Putamen (tissue), 1 donor: ENCODE measurements at places on chromosomes 1 and 21.
A peak's percentile ranks its signal among the peaks of the same experiment; 100 is the strongest.

DNA sequence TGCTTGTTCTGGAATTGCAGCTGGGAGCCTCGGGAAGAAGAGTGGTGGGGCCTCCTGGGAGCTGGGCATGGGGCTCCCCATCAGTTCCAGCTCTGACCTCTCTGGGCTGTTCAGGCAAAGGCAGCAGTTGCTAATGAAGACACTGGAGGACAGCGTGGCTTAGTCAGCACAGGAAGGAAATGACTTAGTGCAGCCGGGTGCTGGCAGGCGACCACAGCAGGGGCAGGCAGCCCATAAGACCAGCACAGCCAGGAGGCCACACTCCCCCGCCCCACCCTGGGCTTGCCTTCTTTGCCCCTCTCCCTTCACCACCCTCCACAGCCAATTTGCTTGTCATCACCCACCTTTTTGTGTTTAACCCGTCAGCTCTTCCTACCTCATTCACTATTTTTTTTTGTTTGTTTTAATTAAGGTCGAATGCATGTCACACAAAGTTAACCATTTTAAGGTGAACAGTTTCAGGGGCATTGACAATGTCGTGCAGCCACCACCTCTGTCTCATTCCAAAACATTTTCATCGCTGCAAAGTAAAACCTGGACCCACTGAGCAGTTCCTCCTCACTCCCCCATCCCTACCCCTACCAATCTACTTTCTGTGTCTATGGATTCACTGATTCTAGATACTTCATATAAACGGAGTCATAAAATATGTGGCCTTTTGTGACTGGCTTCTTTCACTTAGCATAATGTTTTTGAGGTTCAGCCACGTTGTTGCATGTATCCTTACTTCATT lies 10.9 kb downstream of the OLIG2 start:
- no peak for DNase-seq

DNA sequence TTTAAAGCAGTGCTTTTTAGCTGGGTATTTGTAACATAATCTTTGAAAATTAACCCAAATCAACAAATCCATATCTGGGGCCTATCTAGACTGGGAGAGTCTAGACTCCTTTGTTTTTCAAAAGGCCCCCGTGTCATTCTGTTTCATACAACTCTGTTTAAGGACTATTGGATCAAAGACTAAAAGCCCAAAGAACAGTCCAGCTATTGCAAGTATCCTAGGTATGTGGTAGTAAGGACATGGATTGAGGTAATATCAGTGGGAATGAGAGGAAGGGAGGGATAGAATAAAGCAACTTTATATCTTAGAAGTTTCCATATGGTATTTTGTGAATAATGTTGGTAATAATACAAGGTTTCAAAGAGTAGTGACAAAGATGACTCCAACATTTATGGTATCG lies 18.2 kb downstream of the KIF1B start:
- no peak for DNase-seq

DNA sequence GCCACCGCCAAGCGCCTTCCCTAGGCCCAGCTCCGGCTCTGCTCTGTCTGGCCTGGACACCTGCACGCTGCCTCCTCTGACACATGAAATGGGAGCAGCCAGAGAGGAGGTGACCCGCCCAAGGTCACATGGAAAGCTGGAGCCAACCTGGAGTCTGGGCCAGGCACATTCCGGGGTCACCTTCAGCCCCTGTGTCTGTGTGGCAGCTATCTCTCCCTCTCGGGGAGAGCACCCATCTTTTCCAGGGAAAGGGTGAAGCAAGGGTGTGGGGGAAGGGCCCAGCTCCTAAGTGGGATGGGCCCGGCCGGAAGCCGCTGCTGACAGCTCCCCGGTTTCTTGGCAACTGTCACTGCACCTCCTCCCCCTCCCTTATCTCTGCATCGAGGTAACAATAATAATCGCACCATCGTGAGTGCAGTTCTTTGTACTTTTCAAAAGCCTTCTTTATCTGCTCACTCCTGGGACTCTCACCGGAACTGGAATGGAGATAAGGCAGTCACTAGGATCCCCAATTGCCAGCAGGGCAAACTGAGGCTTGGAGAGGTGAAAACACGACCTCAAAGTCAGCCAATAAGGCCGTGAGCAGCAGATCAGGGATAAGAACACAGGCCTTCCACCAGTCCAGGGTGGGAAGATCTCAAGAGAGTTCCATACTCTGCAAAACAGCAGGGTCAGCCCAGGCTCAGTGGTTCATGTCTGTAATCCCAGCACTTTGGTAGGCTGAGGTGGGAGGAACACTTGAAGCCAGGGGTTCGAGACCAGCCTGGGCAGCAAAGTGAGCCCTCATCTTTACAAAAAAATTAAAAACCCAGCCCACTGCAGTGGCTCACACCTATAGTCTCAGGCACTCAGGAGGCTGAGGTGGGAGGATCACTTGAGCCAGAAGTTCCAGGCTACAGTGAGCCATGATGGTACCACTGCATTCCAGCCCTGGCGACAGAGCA lies 36.9 kb downstream of the RAP1GAP start:
- DNase-seq: peak; percentile 70

DNA sequence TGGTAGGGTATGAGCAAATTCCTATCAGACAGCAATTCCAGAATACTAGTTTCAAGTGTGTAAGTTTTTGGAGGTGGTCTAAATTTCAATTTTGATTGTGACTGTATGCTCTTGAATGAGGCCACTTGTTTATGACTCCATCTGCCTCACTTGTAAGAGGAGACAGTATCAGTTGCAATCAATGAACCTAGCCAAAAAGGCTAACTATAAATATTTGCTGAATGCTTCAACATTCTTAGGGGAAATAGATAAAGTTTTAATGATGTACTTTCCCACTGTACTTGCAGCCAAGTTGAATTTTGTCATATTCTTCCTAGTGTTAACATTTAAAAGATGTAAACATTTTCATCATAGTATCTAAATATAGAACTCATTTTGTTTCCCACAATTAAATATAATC lies 32.1 kb upstream of the RWDD3 start:
- no peak for DNase-seq

DNA sequence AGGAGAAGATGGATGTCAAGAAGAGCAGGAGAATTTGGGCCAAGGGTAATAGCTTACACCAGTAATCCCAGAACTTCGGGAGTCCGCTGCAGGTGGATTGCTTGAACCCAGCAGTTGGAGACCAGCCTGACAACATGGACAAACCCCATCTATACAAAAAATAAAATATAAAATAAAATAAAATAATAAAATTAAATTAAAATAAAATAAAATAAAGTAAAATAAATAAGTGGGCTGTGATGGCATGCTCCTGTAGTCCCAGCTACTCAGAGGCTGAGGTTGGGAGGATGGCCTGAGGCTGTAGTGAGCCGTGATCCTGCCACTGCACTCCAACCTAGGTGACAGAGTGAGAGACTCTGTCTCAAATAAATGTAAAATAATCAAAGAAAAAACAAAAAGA lies 1946.7 kb downstream of the MRPL39 start:
- DNase-seq: no peak

GRCh38 chr1:224513787-224514209 lies 79.2 kb upstream of the WDR26 start:
- DNase-seq: peak; percentile 55

GRCh38 chr1:222263791-222264190 lies 284.1 kb downstream of the HHIPL2 start:
- DNase-seq: no peak

- peak; percentile 15 for DNase-seq
These were observed 13.4 kb upstream of the HMCN1 start for GRCh38 chr1:185720633-185721272.

DNA sequence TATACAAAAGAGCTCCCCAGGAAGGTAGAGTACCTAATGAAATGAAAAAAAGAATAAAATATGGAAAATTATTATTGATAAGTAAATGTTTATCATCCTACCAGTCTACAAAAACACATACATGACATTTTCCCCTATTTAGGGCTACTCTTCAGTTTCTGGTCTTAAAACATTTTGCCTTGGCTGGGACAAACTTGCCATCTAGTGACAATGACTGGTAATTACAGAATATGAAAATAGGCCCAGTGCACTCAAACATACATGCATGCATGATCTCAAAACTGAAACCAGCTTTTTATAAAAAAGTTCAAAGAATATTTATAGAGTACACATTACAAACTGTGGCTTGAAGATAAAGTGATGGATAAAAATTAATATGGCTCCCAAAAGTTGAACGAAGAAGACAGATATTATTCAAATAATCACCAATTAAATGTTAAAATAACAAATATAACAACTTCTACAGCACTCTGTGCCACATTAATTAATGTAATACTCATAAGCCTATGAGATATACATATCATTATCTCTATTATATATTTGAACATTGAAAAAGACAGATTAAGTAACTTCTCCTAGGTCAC lies 10.5 kb upstream of the RNPC3 start:
- peak; percentile 41 for DNase-seq

DNA sequence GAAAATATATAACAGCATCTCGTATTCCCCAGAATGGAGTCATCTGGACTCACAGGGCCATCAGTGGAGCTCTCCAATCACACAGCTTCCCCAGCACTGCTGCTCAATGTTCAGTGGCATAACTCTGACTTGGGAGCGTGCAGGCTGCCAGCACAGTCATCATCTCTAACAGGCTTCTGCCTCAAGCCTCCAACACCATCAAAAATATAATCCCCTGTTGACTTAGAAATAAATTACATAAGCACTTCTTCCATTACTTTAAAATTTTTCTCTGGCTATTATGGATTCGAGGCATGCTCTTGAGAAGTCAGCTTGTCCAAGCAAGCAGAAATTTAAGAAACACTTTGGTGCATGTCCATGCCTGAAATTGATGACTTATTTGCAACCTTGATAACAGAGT lies 6.2 kb downstream of the DUSP23 start:
- no peak for DNase-seq

DNA sequence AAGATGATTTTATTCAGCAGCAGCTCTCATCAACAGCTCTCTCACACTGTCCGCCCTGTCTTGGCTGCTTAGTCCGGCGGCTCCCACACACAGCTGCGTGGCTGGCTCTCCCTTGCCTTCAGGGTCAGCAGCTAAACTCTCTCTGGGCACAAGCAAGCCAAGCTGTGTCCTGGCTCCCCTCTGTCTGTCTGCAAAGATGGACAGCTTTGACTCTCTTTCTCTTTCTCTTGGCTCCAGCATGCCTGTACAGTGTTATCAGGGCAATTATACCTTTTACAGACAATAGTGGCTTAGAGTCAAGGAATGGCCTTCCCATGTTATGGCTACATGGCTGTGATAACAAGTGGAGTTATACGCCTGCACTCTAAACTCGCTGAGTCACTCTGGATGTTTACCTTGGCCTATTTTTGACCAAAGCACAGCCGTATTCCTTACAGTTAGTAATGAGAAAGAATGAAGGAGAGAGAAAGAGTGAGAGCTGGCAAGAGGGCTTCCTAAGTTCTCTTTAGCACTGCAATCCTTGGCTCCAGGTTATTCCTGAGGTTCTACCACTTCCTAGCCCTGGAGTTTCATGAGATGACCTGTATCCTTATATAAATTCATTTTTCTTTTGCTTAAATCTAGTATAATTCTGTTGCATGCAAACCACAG lies 59.9 kb upstream of the ZSWIM5 start:
- no peak for DNase-seq

- no peak for DNase-seq
These were observed 9.1 kb downstream of the EXO1 start for GRCh38 chr1:241857131-241857530.

DNA sequence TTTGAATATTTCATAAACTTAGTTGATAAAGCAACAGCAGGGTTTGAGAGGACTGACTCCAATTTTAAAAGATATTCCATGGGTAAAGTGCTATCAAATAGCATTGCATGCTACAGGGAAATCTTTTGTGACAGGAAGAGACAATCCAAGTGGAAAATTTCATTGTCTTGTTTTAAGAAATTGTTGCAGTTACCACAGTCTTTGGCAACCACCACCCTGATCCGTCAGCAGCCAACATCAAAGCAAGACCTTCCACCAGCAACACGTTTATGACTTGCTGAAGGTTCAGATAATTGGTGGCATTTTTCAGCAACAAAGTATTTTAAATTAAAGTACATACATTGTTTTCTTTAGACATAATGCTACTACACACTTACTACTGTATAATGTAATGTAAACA lies 47.8 kb downstream of the ADGRL4 start:
- no peak for DNase-seq

GRCh38 chr1:98342566-98342965 lies 319.0 kb upstream of the SNX7 start:
- no peak for DNase-seq

GRCh38 chr1:59139396-59139795 lies 157.5 kb upstream of the FGGY start:
- DNase-seq: no peak

- no peak for DNase-seq
These were observed 47.0 kb downstream of the CDCP2 start for GRCh38 chr1:54105736-54106269.

GRCh38 chr1:28144203-28145135 lies 32.0 kb downstream of the PTAFR start:
- no peak for DNase-seq

DNA sequence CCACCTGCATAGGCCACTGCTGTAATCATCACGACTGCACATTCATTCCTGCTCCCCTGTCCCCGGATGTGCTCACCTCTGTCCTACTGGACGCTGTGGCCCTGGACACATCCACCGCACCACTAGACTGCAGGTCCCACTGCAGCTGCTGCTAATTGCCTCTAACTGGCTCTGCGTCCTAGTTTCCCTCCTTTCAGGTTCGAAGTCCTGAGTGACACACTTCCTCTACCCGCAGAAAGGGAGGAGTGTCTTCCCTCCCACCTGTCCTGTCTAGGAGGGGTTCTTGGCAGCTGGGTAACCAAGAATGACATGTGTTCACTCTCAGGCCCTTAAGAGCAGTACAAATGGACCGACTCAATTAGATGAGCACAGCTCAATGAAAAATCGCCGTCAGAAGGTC lies 40.5 kb upstream of the ITPKB start:
- no peak for DNase-seq

GRCh38 chr1:87179851-87180519 lies 148.7 kb upstream of the LMO4 start:
- DNase-seq: no peak

GRCh38 chr21:41168391-41169257 lies 664 bp downstream of the BACE2 start:
- DNase-seq: peak; percentile 23

GRCh38 chr1:2604156-2604843 lies 17.7 kb downstream of the PRXL2B start:
- DNase-seq: no peak

- no peak for DNase-seq
These were observed 8.6 kb upstream of the EDN2 start for GRCh38 chr1:41493117-41493536.

- no peak for DNase-seq
These were observed 41.9 kb downstream of the LMO4 start for GRCh38 chr1:87370544-87370943.

- DNase-seq: no peak
These were observed 4.5 kb downstream of the HSPB7 start for GRCh38 chr1:16013220-16013907.

GRCh38 chr1:32894019-32894600 lies 7.1 kb downstream of the TMEM54 start:
- no peak for DNase-seq

DNA sequence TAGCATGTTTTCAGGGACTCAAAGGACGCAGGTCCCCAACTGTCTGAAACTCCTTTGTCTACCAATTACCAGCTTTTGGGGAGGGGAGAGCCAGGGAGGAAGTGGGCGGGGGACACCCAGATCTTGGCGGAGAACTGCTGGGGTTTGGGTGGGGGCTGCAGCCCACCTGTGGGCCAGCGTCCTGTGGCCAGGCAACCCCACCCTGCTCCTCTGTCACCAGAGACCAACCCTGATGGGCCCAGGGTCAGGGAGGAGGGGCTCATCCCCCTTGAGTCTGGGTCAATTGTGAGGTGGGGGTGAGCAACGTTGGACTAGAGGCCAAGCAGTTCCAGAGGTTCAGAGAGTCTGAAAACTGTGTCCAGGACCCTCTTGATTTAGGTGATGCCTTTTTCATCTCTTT lies 96.1 kb upstream of the TARDBP start:
- DNase-seq: no peak

GRCh38 chr21:28267449-28267848 lies 725.2 kb downstream of the LTN1 start:
- no peak for DNase-seq
